Activated CD4-positive, alpha-beta T cell treated with anti-CD3 and anti-CD28 coated beads, Interleukin-2, Interleukin-6, amounts not matched to agents 100 ng/mL and 50 ng/mL, durations not matched to agents 16 hours and 8 hours (primary cell): ENCODE measurements at places on chromosomes 2 and 18.
A peak's percentile ranks its signal among the peaks of the same experiment; 100 is the strongest.

GRCh38 chr2:161031511-161031910 lies 128.7 kb upstream of the TANK start:
- DNase-seq: no peak

DNA sequence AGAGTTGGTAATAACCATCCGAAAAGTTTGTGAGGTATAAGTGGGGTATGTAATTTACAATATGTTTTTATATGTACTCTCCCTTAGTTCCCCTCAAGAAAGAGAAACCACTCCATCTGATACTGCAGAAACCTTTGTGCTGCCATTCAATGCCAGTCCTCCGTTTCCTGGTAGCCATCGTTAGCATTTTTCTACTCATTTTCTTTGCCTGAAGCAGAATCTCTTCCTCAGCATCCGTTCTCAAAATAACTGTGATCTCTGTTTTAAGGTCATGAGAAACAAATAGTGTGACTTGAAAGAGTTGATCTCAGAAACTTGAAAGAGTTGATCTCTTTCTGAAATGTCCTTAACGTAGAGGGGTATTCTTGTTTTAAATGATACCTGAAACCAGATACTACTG lies 996 bp downstream of the PTCD3 start:
- DNase-seq: peak; percentile 36

DNA sequence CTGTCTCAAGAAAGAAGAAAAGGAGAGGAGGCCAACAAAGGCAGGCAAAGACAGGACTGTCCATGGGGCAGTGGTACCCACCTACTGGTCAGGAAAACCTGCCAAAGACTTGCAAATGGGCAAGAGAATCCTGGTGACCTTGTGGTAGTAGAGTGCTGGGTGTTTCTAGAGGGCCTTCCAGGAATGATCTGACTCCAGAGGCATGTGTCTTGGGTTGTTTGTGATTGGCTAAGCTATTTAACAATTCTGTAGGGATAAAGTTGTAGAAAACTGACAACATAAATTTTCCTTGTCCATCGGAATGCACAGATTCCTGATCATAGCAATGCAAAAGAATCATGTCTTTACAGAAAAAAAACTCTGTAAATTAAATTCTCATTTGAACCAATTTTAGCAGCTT lies 68.5 kb upstream of the ZNF532 start:
- no peak for DNase-seq

- DNase-seq: no peak
These were observed 33.5 kb downstream of the POLE4 start for GRCh38 chr2:74991977-74992376.

- no peak for DNase-seq
These were observed 488.8 kb upstream of the RAB6C start for GRCh38 chr2:129490641-129491040.

DNA sequence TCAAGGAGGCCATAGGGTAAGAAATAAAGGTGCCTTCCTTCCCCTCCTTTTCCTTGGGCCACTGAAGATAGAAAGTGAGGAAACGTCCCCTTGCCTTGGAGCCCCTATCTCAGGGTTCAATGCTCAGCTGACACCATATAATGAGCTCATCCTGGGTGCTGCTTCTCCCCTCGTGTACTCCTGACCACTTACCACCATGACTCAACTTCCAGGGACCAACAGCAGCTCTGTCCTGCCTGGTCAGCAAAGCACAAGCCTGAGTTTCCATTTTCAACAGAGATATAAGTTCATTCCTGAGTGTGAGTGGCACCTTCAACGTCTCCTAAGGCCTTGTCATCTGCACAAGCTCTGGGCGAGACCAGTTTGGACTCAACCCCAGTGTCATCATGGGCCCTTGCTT lies 151.2 kb downstream of the CAPN13 start:
- DNase-seq: no peak

DNA sequence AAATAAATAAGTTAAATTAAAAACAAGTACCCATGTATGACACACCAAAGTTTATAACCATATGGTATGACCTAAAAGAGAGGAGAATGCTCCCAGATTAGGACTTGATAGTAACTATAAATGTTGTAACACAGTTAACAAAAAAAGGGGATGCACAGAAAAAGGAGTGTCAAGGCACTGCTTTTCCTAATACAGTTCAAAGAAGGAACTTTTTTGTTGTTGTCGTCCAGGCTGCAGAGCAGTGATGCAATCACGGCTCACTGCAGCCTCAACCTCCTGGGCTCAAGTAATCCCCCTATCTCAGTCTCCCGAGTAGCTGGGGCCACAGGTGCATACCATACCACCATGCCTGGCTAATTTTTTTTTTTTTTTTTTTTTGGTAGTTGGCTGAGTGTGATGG lies 2.7 kb downstream of the NARS1 start:
- DNase-seq: no peak

DNA sequence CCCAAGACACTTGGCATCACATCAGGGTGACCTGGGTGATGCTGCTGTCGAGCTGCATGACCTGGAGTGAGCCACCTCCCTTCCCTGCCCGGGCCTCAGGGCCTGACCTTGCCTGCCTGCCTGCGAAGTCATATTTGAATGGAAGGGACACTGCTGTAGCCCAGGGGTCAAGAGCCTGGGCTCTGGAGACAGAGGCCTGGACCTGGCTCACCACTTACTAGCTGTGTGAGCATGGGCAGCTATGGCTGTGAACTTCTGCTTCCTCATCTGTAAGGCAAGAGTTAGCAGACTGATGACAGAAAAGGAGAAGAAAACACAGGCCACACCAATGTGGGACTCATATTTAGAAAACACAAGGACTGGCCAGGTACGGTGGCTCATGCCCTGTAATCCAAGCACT lies 118.7 kb downstream of the ZFP36L2 start:
- no peak for DNase-seq

DNA sequence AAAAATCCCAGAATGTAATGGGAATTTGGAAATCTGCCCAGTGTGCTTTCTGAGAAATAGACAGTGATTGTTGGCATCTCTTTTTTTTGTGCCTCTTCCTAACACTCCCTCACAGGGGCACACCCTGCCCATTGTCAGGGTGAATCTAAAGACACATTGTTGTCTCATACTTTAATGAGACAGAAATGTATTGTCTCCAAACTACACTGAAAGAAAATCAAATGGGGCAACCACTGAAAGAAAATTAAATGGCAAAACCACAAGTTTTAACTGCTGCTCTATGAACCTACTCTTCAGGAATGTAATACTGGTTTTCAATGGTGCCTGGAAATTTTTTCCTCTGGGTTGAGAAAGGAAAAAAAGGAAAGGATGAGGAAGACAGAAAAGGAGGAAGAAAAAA lies 43.2 kb upstream of the GLS start:
- no peak for DNase-seq

- DNase-seq: no peak
These were observed 136.9 kb downstream of the MYO3B start for GRCh38 chr2:170314744-170315447.

GRCh38 chr2:181846399-181847197 lies 44.9 kb upstream of the ITPRID2 start:
- DNase-seq: no peak

- DNase-seq: no peak
These were observed 6.1 kb upstream of the CUL3 start for GRCh38 chr2:224591220-224591619.

GRCh38 chr2:149098701-149099100 lies 60.2 kb downstream of the LYPD6B start:
- DNase-seq: no peak

- no peak for DNase-seq
These were observed 4.0 kb upstream of the INPP1 start for GRCh38 chr2:190339394-190339793.

- DNase-seq: no peak
These were observed 116.0 kb downstream of the DTNB start for GRCh38 chr2:25557179-25558036.

DNA sequence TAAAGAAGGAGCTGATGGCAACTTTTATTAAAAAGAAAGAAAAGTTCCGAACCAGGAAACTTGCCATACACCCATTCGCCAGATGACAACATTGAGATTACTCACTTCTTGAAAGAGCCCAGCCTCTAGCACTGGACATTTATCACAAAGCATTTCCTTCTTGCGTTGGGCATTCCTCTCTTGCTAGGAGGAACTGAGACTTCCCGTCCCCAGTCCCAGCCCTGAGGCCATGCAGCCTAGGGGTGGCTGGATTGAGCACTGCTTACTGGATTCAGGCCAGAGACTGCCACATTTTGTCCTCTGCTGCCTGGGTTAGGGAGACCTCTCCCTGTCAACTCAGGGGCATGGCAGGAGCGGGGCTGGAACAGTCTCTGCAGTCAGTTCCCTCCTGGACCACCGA lies 80.1 kb downstream of the SDC1 start:
- DNase-seq: no peak

GRCh38 chr18:5398269-5398668 lies 102.7 kb upstream of the ZBTB14 start:
- DNase-seq: no peak

DNA sequence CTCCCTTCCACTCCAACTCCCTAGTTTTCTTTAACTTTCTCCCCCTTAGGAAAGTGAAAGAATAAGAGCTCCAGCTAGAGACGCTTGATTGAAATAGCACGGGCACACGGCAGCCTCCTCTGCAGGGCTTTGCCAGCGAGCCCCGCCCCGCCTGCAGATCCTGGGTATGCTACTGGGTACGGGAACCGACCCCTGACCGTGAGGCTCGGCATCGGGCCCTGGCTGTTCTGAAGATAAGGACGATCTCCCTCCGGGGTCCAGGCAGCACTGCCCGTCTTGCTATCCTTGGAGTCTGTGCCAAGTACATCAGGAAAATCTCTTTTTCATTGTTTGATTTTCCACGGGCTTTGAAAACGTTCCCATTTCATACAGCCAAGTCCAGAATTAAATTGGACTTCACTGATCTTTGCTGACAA lies 284.5 kb downstream of the MTX2 start:
- peak; percentile 19 for DNase-seq

GRCh38 chr2:128792476-128793054 lies 473.9 kb upstream of the HS6ST1 start:
- DNase-seq: no peak

- no peak for DNase-seq
These were observed 558.8 kb upstream of the CDH2 start for GRCh38 chr18:28735731-28736130.

- DNase-seq: peak; percentile 51
These were observed 64.0 kb downstream of the INPP4A start for GRCh38 chr2:98508709-98509066.

DNA sequence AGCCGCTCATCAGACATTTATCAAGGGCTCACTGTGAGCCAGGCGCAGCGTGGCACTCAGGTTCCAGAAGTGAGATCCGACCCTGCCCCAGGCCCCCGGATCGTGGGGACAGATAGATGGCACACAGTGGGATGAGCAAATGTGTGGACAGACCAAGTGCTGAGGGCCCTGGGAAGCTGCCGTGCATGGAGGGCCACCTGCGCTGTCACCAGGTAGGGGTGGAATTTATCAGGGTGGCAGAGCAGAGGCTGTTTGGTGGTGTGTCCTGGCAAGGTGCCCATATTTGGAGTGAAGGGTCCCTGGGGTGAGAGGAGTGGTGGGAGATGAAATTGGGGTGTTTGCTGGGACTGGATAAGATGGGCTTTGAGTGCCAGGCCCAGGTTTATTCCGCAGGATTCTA lies 92.8 kb upstream of the HS6ST1 start:
- DNase-seq: no peak

- no peak for DNase-seq
These were observed 285.8 kb upstream of the GYPC start for GRCh38 chr2:126370201-126370600.

DNA sequence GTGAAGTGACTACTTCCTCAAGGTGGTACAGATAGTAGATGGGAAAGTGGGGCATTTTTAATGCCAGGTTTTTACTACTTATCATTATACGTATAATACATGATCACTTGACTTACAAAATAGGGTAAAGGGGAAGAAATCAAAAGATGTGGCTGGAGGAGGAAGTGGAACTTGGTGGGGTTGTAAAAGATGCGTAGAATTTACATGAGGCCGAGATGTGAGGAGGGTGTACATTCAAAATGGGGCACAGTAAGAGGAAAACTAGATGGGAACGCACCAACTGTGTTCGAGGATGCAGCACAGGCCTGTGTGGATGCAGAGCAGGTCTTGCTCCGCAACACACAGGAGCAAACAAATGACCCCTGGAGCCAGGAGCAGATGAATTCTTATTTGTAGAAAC lies 403.3 kb downstream of the TXNL1 start:
- DNase-seq: no peak

DNA sequence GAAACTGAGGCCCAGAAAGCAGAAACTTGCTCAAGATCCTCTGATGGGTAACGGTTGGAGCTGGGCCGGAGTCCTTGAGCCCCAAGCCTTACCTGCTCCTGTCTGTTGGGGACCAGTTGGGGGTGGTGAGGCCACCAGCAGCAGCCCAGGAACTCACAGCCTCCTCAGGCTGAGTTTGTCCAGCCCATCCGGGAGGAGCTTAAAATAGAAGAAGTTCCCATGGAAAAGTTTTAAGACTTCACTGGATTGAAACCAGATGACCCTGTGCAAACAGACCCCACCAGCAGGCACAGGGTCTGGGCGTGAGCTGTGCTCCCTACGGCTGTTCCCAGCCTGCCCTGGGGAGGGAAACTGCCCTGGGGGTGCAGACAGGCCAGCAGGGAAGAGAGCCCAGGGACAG lies 40.6 kb upstream of the FOSL2 start:
- DNase-seq: no peak

- DNase-seq: no peak
These were observed 80.4 kb downstream of the ARMC9 start for GRCh38 chr2:231278868-231279267.

DNA sequence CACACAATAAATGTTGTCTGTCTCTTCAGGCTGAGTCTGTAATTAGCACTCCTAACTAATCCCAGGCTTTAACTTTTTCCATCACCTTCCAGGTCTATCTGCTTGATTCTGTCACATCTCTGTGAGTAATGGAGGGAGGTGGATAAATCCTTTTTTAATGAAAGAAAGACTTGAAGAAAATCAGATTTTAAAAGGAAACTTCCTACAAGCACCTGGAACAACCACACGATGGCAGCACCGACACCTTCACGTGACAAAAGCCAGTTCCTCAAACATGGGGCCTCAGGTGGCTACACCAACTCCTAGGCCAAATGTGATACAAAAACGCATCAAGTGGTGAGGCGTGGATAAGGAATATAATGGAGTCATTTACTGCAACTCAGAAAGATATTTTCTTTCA lies 41.8 kb downstream of the TGFBRAP1 start:
- peak; percentile 37 for DNase-seq

- DNase-seq: no peak
These were observed 120.8 kb downstream of the NFATC1 start for GRCh38 chr18:79516441-79516931.

DNA sequence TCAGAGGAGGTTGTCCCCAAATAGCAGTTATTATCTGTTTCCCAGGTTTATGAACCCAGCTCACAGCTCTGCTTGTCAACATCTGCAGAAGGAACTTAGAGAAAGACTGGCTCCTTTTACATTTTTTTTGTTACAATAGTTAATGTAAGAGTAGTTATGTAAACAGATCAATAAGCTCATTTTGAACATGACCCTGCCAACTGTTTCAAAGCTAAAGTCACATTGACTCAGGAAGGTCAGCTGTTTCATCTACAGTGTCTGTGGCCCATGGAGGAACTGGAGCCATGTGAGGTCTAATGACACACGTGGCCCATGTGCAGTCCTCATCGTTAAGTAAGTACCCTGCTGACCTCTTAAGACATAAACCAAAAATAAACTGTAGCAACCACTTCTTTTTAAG lies 97.1 kb downstream of the SH3RF3 start:
- no peak for DNase-seq
